Small intestine (tissue), 16 donors: ENCODE measurements at places on chromosomes 11 and 22.

DNA sequence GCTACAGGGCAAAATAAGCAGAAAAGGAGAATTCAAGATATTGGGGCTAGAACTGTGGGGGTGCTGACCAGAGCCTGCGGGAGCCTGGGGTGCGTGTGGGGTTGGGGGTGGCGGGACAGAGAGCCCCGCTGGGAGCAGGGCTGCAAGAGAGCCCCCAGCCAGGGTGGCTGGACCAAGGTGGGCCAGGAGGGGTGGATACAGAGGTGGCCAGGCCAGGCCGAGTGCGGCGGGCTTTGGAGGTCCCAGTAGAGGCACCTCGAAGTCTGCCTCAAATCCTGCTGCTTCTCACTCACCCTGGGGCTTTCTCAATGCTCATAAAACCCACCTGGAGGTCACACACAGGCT is 16.9 kb upstream of the MUC5B start:
- H3K27me3 ChIP-seq, result no peaks in the 10 kb centered on the region
- no peak overlapping the region for H3K27ac ChIP-seq
- no peaks in the 10 kb centered on the region for H3K4me1 ChIP-seq
- no peak for DNase-seq
- H3K36me3 ChIP-seq, result no peaks in the 10 kb centered on the region

DNA sequence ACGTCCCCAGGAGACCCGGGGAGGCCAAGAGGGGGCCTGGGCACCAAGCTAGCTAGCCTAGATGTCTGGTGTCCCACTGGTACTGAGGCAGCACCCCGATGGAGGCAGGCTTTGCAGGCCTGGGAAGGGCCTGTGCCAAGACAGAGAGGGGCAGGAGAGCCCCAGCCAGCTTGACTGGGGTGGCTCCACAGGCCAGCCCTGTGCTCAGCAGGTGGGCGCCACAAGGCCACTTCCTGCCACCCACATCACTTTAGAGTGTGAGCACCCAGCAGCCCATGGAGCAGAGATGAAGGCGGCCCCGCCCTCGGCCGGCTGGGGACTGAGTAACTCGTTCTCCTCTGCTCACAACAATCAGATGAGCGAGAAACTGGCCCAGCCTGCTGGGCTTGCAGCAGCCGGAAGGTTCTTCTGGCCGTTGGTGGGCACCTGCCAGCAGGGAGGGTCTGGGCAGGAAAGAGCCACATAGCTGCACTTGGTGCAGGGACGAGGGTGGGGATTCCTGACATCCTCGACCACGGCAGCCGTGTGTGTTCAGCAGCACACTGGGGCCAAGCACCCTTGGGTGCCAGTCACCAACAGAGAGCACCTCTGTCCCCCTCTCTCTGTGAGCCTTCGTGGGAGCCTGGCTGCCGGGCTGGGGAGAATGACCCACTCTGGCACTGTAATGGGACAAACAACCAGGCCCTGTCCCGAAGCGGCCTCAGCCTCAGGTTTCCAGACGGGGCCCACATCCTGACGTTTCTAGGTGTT is 7.6 kb downstream of the OSBPL5 start:
- H3K27ac ChIP-seq, result no peak overlapping the region
- no peak for DNase-seq
- H3K4me1 ChIP-seq, result peaks cover 5% of the 10 kb centered on the region
- H3K27me3 ChIP-seq, result no peaks in the 10 kb centered on the region
- H3K36me3 ChIP-seq, result no peaks in the 10 kb centered on the region

DNA sequence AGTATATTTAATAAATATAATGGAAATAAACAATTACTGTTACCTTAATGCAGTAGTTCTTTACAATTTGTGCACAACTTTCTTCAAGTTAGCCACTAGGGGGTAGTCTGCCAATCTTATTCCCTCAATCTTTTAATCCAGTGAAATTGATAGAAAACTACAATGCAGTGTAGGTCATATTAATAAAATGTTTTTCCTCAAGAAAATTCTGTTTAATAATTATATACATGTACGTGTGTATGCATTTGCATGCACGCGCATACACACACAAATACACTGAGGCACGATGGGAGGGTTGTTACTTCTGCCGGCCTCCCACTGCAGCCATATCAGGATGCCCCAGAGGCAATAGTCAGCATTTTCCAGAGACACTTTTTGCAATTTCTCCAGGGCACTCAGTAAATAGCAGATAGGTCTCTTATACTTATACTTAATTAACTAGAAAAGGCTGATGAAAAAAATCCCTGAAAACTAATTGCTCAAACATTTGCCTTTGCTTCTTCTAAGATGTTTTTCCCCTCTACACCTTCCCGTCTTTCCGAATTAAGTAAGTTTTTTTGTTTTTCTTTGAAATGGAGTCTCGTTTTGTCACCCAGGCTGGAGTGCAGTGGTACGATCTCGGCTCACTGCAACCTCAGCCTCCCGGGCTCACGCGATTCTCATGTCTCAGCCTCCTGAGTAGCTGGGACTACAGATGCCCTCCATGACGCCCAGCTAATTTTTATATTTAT is 3.1 kb downstream of the GAB2 start:
- no peaks in the 10 kb centered on the region for H3K4me1 ChIP-seq
- no peak overlapping the region for H3K4me3 ChIP-seq
- peak; percentile 47 for DNase-seq
- H3K27me3 ChIP-seq, result no peaks in the 10 kb centered on the region
- H3K27ac ChIP-seq, result no peak overlapping the region

DNA sequence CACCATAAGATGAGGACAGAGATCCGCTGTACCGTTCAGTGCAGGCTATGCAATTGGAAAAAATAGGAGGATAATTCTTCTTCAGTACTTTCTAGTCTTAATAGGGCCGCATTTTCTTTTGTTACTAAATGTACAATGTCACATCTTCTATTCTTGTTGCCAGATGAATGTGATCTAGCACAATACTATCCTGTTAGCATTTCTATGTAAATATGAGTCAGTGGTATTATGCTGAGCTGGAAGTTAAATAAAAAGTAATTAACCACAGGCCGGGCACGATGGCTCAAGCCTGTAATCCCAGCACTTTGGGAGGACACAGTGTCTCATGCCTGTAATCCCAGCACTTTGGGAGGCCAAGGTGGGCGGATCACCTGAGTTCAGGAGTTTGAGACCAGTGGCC is 24.4 kb upstream of the BIRC3 start:
- DNase-seq, result no peak
- H3K27ac ChIP-seq, result no peak overlapping the region
- no peaks in the 10 kb centered on the region for H3K27me3 ChIP-seq
- H3K36me3 ChIP-seq, result no peaks in the 10 kb centered on the region
- H3K4me3 ChIP-seq, result no peak overlapping the region

- H3K4me3 ChIP-seq, result no peak overlapping the region
- no peak for DNase-seq
- H3K36me3 ChIP-seq, result peaks cover 5% of the 10 kb centered on the region
- no peaks in the 10 kb centered on the region for H3K4me1 ChIP-seq
These were observed 1.5 kb upstream of the NDUFS8 start for GRCh38 chr11:68028802-68029545.

- no peaks in the 10 kb centered on the region for H3K27me3 ChIP-seq
- no peak overlapping the region for H3K4me3 ChIP-seq
- no peaks in the 10 kb centered on the region for H3K4me1 ChIP-seq
- DNase-seq, result peak; percentile 49
These were observed 6.1 kb upstream of the STIM1 start for GRCh38 chr11:3849297-3849874.

DNA sequence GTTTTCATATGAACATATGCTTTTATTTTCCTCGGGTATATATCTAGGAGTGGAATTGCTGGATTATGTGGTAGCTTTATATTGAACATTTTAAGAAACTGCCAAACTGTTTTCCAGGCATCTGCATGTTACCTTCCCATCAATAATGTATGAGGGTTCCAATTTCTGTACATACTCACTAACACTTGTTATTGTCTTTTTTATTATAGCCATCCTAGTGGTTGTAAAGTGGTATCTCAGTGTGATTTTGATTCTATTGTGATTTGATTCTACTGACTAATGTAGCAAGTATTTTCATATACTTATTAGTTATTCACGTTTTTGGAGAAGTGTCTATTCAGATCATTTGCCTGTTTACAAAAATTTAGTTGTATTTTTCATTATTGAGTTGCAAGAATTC is 2.0 kb downstream of the ANO5 start:
- no peaks in the 10 kb centered on the region for H3K27me3 ChIP-seq
- H3K4me1 ChIP-seq, result no peaks in the 10 kb centered on the region
- no peaks in the 10 kb centered on the region for H3K36me3 ChIP-seq
- no peak overlapping the region for H3K4me3 ChIP-seq

- DNase-seq, result no peak
- H3K36me3 ChIP-seq, result no peaks in the 10 kb centered on the region
- no peaks in the 10 kb centered on the region for H3K27me3 ChIP-seq
- H3K4me3 ChIP-seq, result no peak overlapping the region
These were observed 4.6 kb downstream of the ST3GAL4 start for GRCh38 chr11:126360049-126360446.

GRCh38 chr11:18749681-18750319 is 23.8 kb upstream of the IGSF22 start:
- H3K27me3 ChIP-seq, result no peaks in the 10 kb centered on the region
- no peaks in the 10 kb centered on the region for H3K4me1 ChIP-seq
- no peaks in the 10 kb centered on the region for H3K36me3 ChIP-seq
- H3K4me3 ChIP-seq, result no peak overlapping the region

DNA sequence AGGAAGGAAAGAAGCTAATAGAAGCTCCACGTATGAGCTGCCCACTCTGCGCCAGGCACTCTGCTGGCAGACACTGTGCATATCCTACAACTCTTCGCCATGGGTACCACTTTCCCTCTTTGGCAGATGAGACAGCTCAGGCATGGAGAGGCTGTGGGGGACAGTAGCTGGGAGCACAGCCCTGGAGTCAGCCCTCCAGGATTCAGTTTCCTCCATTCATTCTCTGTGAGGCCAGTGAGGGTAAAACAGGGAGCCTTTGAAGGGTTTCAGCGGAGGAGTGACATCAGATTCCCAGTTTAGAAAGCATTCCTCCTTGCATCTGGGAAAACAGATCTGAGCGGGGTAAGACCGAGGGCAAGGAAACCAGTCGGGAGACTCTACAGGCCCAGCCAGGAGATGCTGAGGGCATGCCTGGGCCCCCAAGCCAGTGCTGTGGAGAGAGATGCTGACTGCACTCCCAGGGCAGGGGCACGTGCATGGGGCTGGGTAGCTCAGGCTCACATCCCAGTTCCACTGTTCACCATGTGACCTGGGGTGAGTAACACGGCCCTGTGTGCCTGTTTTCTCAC is 58.3 kb upstream of the EMID1 start:
- no peak for DNase-seq
- H3K27ac ChIP-seq, result no peak overlapping the region
- no peak overlapping the region for H3K4me3 ChIP-seq
- peaks cover 74% of the 10 kb centered on the region for H3K36me3 ChIP-seq
- H3K4me1 ChIP-seq, result no peaks in the 10 kb centered on the region

DNA sequence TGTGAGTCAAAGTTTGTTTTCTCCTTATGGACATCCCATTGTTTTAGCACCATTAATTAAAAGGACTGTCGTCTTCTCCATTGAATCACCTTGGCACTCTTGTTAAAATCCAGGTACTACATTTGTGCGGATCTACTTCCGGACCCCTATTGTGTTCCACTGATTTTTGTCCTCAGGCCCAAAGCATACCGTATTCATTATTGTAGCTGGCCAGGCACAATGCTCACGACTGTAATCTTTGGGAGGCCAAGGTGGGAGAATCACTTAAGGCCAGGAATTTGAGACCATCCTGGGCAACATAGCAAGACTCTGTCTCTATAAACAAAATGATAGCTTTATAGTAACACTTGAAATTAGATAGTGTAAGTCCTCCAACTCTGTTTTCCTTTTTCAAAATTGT is 8.9 kb upstream of the GNB1L start:
- no peaks in the 10 kb centered on the region for H3K27me3 ChIP-seq
- no peaks in the 10 kb centered on the region for H3K4me1 ChIP-seq
- H3K36me3 ChIP-seq, result peaks cover 7% of the 10 kb centered on the region
- no peak for DNase-seq
- H3K4me3 ChIP-seq, result no peak overlapping the region
- H3K27ac ChIP-seq, result no peak overlapping the region

DNA sequence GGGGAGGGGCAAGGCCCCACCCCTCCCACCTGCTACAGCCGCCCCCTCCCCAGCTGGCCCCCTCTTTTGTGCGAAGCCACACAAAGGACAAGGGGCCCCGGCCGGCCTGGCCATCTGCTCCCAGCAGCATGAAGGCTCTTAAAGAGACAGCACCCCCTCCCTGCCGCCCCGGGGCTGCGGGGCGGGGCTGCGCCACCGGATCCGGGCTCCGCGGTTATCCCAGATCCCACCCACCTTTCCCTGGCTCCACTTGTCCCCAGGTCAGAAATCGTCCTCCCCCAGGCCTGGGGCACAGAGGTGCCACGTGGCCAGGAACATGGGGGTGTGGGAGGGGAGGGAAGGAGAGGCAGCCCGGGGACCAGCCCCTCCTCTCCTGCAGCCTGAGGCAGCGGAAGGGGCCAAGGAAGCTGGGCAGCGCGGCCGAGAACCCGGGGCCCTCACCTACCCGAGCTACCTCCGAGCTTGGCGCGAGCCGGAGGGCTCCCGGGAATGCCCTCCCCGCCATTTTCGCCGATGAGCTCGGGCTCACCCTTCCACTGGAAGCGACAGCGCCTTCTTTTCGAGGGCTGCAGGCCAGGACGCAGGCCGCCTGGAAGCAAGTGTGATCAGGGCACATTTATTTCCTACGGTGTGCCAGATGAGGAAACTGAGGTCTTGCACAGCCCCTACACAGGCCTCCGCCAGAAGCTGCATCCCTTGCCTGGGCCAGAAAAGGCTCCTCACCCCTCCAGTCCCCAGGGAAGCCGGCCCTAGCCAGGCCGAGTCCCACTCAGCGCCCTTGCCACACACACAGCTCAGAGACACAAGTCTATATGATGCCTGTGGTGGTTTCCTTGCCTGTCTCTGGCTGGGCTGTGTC is 2.5 kb upstream of the RCOR2 start:
- peak overlapping the region; percentile 77 for H3K27ac ChIP-seq
- H3K36me3 ChIP-seq, result no peaks in the 10 kb centered on the region
- peaks cover 3% of the 10 kb centered on the region for H3K27me3 ChIP-seq
- peaks cover 10% of the 10 kb centered on the region for H3K4me1 ChIP-seq
- peak overlapping the region; percentile 17 for H3K4me3 ChIP-seq
- DNase-seq, result peak; percentile 65

DNA sequence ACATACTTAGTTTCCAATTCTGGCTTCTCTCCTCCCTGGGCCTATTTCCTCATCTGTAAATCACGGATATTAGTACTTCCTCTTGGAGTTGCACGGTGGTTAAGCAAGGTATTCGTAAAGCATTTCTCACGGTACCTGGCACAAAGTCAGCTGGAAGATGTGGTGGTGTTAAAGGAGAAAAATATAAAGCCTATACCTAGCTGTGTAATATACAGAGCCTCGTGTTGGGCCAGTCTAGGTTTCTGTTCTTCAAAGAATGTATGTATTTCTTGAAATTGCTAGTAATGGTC is 47.2 kb downstream of the DBX1 start:
- no peaks in the 10 kb centered on the region for H3K27me3 ChIP-seq
- no peaks in the 10 kb centered on the region for H3K4me1 ChIP-seq
- no peak overlapping the region for H3K27ac ChIP-seq
- peaks cover 13% of the 10 kb centered on the region for H3K36me3 ChIP-seq
